Renal cortex interstitium (tissue), 15 donors: ENCODE measurements at places on chromosomes 7 and 10.

DNA sequence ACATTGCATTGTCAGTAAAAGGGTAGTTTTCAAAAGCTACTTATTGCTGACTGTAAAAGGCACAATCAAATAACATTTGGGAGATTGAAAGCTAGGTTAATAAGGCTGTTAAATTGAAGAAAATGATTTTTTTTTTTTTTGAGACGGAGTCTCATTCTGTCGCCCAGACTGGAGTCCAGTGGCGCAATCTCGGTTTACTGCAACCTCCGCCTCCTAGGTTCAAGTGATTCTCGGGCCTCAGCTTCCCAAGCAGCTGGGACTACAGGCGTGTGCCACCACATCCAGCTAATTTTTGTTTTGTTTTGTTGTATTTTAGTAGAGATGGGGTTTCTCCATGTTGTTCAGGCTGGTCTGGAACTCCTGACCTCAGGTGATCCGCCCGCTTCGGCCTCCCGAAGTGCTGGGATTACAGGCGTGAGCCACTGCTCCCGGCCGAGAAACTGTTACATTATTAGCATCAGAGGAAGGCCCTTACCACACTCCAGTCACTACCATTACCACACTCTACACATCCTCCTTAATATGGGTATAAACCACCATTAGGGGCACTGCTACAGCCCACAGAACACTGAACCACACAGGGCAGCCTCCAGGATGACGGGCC is 1.0 kb downstream of the CYP51A1 start:
- DNase-seq: no peak

DNA sequence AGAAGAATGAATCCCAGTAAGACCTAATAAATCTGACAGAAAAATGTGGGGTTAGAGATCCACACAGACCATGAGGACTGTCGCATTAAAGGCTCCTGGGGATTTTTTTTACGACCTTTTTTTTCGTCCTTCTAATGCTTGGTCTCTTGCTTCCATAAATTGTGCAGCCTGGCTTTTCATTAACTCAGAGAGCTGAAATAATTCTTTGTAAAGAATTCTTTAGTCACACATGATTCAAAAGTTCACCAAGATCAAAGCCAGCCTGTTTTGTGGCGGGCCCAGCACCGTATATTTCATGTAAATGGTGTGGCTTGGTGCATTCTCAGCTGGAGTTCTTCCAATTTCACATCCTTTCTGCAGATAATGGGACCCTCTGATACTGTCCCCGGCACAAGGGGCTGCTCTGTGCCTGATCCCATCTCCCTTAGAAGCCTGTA is 206.6 kb upstream of the BMPER start:
- no peak for DNase-seq

- DNase-seq: no peak
These were observed 98.5 kb upstream of the ANK3 start for GRCh38 chr10:60488111-60488669.

DNA sequence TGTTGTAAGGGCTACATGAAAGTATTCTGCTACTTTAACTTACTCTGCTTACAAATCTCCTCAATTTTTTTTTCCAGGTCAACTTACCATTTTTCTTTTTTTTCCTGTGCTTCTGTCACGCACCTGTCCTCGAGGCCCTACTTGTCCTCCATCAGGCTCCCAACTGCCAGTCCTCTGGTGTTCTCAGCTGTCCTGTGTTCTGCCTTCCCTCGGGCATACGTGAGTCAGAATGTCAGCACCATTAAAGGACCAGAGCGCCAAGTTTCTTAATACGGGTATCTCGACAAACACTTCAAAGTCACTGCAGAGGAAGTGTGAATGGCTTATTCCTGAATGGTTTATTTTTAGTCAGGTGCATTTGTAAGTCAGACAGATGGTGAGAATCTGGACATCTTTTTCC is at the start of gene TEX47:
Gene TEX47, minus strand, starts transcription at position 185 of the 400 bp plus-strand sequence. CDS start 795 bp downstream, outside the sequence.
- no peak for DNase-seq
